ENCODE measurements at places on chromosomes 5 and 9.

DNA sequence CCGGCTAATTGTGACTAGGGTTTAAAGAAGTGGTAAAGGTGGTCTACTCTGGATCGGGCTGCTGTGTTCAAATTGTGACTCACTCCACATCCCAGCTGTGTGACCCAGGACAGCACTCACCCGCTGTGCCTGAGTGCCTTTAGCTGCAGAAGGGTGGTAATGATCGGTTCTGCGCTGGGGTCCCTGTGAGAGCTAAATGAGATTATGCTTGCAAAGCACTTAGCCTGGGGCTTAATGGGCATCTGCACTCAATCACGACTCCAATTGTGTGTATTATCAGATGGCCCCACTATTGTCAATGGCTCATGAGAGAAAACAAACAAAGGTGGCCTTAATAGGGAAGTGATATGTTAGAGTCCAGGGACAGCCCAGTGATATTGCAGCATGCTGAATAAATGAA lies 25.1 kb upstream of the TBC1D2 start:
- no peak for ATAC-seq

- no peak for ATAC-seq
These were observed 152.1 kb upstream of the TUSC1 start for GRCh38 chr9:25830381-25830780.

- ATAC-seq: no peak
These were observed 74.7 kb downstream of the S1PR3 start for GRCh38 chr9:89065921-89066320.

DNA sequence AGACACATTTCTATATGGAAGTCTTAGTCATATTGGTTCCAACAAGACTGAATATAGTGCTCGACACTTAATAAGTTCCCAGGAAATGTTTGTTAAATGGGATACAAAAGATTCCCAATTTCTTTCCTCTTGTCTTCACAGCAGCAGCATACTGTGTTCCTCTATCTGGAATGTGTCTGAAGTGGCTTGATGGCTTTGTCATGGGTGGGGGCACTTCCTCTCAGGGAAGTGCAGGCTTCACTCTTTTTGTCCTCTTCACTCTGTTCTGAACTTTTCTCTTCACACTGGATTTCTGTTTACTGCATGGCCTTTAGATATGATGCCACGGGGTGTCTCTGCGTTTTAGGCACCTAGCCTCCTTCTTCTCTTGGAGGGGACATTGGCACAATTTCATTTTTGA lies 127.7 kb upstream of the C9orf72 start:
- peak; percentile 54 for ATAC-seq

DNA sequence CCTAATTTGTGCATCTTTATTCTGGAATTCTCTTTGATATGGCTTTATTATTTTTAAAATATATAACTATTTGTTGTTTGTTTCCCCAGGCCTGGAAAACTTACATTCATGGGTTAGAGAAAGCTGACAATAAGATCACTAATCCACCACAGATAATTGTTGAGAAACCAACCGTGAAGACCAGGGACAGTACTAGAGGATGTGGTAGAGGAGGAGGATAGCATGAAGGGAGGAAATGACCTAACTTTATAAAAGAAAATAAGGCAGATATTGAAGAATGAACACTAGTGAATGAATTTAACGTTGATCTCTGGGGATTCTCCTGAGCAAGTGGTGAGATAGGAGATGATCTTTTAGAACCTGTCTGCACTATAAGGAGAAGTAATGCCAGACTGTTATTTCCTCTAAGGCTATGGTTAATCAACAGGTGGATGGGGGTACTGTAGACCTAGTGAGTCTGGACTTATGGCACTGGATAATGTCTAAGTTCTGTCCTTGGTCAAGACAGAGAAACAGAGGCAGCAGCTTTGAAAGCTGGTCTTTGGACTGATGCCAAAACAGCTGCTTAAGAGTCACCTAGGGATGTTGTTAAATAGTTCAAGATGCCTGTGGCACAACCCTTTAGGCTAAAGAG lies 52.4 kb downstream of the NREP start:
- no peak for ATAC-seq

DNA sequence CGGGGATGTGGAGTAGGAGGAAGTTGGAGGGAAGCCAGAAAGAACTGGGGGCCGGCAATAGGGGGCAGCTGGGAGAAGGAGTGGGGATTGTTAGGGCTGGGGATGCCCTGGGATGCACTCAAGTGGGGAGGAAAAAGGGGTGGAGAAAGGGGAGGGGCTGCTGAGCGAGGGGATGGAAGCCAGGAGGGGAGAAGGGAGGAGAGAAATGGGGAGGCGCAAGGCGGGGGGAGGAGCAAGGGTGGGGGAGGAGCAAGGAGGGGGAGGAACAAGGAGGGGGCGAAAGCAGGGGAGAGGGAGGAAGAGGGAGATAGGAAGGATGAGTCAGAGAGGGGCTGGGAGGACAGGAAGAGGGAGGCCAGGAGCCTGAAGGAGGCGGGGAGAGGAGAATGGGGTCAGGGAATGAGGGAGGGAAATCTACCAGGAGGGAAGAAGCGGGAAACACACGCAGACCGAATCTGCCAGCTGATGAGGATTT lies 1.6 kb downstream of the IRX4 start:
- no peak for ATAC-seq

DNA sequence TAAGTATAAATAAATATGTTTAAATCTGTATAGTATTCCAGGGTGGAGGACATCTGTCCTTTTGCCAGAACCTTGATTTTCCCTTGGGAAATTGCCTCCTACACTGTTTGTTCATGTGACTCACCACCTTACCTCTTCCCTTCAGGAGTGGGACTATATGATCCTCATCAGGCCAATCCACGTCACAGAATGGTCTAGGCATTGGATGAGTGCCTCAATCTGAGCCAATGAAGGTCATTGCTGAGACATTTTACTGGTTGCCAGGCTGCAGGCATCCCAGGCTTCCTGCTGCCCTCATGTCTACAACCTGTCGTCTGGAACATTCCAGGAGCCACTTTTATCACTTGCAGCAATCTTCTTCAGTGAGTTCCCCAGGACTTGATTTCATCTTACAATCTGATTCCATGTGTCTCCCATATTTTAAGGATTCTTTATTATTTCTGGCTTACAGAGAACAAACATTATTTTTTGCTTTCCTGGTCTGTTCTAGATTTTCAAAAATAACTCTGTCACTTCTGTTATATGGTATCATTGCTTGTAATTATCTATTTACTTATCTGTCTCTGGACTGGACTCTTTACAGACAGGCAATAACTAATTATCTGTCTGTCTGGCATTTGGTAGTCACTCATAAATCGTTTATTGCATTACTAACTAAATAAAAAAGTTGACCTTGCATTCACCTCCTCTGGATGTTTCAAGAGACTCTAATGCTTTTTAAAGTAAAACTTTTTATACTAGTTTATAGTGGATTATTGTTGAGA lies 107.3 kb upstream of the APC start:
- no peak for ATAC-seq

- no peak for ATAC-seq
These were observed 37.7 kb downstream of the TSSK1B start for GRCh38 chr5:113397046-113397445.

DNA sequence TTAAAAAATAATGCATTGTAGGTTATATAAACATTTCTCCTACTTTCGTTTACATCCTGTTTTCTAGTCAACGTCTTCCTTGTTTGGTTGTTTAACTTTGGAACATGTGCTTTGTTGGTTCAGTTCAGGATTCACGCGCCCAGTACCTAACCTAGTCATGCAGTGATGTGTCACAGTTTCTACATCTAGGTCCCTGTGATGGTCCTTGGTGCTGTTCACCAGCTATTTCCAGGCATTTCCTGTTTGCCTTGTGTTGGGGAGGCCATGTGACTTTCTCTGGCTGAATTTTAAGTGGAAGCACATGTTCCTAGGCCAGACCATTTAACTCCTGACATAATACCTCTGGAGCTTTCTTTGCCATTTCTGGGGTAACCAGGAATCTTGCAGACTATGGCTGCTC lies 292.3 kb downstream of the SMARCA2 start:
- no peak for ATAC-seq

DNA sequence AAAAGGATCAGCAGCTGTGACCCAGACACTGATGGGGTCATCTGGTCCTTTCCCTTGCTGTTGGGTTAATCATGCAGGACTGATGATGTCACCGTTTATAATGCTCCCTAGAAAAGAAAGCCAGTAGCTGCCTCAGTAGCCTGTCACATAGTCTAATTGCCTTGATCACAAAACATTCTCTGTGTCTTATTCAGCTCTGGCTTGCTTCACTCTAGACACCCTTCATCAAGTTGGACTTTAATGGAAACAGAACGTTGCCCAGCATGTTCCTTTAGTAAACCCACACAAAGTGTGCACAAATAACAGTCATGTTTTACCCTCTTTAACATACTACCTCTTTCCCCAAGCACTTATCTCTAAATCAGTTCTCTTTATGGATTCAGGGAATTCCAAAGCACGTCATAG lies 170.8 kb downstream of the SGCD start:
- no peak for ATAC-seq
